Activated effector memory CD4-positive, alpha-beta T cell treated with Interleukin-2 at 50 U/mL for 16 hours (primary cell): ENCODE measurements at places on chromosomes 12 and 14.

DNA sequence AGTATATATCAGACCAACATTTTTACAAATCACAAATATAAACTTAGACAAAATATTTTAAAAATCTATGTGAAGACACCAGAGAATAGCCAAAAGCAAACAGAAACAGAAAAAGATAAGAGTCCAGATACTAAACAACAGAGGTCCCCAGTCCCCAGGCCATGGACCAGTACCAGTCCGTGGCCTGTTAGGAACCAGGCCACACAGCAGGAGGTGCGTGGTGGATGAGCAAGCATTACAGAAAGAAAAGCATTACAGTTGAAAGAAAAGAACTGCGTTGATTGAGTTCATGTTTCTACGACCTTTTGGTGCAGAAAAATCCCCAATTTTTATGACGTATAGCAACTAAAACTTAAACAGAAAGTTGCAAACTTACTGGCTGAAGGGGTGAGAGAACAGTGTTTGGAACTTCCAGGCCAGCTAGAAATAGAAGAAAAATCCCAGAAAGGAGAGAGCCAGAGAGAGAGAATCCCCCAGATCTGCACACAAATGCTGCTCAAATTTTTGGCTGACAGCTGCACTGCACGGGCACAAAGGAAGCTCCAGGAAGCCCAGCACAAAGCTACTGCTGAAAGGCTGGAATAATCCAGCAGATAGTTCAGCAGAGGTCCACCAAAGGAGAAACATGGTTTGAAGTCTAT is 159.6 kb upstream of the C14orf180 start:
- DNase-seq = no peak

DNA sequence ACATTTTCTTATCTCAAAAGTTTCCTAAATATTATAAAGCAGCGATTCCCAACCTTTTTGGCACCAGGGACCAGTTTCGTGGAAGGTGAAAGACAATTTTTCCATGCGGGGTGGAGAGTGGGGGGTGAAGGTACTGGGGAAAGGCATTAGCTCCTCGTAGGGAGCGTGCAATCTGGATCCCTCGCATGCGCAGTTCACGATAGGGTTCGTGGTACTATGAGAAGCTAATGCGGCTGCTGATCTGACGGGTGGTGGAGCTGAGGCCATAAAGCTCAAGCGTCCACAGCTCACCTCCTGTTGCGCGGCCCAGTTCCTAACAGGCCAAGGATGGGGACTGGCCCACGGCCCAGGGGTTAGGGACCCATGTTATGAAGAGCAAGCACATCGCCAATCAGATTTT is 29.9 kb downstream of the NEUROD4 start:
- DNase-seq = no peak

GRCh38 chr12:46267575-46267824 is 1.3 kb downstream of the SLC38A1 start:
- no peak for DNase-seq

DNA sequence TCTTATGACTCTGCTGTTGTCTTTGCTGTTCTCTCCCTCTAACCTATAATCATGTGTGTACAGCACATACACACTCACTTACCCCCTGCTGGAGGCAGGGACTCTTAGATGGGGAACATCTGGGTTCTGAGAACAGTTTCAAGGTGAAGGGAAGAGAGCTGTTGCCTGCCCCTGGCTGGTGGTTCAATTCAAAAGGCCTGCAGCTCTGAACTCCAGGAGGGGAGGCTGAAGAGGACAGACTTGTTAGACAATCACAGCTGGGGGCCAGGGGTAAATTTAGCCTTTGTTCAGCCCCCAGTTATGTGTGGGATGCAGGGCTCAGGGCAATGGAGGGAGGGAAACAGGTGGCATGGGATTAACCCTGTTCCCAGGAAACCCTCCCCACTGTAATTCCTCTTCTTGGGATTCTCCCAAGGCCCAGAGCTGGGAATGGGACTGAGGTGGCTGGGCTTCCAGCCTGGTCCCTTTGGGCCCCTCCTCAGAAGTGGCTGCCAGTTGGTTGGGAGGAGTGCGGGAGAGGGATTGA is 1.9 kb downstream of the MYL6B start:
- no peak for DNase-seq

DNA sequence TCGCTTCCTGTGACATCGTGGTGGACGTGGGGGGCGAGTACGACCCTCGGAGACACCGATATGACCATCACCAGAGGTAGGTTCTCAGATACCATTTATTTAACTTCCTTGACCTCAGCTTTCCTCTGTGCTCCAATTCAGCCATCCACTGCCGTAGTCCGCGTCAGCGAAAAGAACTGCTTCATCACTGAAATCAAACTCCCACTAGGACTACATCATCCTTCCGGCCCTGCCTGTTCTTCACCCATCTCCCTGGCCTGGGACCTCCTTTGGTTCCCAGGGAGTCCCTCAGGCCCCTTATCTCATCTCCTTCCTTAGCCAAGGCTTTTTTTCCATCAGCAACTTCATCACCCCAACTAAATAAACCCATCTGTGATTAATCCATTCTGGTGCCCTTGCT is 692 bp downstream of the MYG1 start:
- DNase-seq = no peak

GRCh38 chr12:65900912-65901672 is 76.8 kb downstream of the HMGA2 start:
- no peak for DNase-seq

- DNase-seq = no peak
These were observed 110.0 kb upstream of the ARHGAP5 start for GRCh38 chr14:31966896-31967668.

GRCh38 chr12:52295663-52296062 is 4.3 kb upstream of the KRT81 start:
- no peak for DNase-seq
